CD4-positive, alpha-beta T cell treated with Interleukin-12 subunit alpha and Interleukin-12 subunit beta, for 1 hour (primary cell): ENCODE measurements at places on chromosomes 5 and 9.

DNA sequence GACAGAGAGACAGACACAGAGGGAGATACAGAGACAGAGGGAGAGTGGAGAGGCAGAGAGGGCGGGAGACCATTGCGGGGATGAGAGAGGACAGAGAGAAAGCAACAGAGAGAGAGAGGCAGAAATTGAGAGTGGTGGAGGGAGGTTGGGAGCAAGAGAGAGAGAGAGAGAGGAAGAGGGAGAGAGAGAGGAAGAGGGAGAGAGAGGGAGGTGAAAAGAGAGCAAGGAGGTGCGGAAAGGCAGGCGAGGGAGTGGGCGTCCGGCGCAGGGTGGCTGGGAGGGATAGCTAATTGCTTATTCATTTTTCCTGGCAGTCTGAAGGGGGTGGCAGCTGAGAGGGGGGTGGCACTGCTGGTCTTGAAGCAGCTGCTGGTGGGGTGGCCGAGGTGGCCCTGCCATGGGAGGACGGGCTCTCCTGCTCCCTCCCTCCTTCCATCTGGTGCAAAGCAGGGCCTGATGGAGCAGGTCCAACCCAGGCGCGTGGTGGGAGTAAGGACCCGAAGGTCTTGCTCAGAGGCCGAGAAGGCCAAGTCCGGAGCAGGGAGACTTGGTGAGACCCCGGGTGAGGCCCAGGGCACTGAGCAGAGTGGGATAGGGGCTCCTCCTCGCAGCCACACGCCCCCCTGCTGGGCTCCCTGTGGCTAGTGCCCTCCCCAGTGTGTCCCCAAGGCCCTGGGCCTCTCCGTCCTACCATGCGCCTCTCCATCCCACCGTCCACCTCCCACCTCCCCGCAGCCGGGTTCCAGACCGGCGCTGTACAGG is 25.3 kb upstream of the RNU6ATAC start:
- no peak for DNase-seq

DNA sequence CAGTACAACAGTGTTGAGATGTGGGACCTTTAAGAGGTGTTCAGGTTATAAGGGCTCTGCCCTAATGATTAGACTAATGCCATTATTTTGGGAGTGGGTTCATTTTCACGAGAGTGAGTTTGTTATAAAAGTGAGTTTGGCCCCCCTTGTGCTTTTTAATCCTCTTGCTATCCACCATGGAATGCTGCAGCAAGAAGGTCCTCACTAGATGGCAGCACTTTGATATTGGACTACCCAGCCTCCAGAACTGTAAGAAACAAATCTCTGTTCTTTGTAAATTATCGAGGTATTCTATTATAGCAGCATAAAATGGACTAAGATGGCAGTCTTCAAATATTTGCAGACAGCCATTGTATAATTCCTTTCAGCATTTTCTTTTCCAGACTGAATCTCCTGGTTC is 212.4 kb downstream of the LRRC70 start:
- DNase-seq = no peak

DNA sequence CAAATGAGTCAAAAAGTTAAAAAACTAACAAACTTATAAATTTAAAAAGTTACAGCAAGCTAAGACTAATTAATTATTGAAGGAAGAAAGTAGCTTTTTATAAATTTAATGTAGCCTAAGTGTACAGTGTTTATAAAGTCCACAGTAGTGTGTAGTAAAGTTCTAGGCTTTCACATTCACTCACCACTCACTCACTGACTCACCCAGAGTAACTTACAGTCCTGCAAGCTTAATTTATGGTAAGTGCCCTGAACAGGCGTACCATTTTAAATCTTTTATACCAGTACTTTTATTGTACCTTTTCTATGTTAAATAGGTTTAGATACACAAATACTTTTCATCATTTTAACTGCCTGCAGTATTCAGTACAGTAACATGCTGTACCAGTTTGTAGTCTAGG is 80.0 kb upstream of the C9orf72 start:
- DNase-seq = no peak

GRCh38 chr5:31781772-31782171 is 142.8 kb downstream of the PDZD2 start:
- DNase-seq = no peak

DNA sequence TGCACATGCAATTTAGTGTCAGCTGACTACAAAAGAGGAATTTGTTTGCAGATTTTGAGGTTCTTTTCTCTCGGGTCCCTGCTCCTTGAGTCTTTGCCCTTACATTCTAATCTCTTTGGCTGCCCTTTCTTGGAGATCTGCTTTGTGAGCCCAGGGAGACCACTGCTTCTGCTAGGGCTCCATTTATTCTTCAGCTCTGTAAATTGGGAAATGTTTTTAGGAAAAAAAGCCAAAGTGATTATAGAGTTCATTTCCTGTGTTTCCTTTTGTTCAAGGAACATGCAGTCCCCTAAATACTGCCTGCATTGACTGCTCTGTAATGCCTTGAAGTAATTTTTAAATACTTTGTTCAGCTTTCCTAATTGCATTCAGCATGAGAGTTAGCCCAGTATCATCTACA is 197.4 kb downstream of the CSNK1G3 start:
- DNase-seq = no peak

- DNase-seq = no peak
These were observed 1377.5 kb upstream of the DMAC1 start for GRCh38 chr9:9177081-9177480.

GRCh38 chr5:119290161-119290569 is 65.7 kb upstream of the TNFAIP8 start:
- peak; percentile 44 for DNase-seq

GRCh38 chr9:136808806-136809158 is 1.0 kb downstream of the RABL6 start:
- no peak for DNase-seq

DNA sequence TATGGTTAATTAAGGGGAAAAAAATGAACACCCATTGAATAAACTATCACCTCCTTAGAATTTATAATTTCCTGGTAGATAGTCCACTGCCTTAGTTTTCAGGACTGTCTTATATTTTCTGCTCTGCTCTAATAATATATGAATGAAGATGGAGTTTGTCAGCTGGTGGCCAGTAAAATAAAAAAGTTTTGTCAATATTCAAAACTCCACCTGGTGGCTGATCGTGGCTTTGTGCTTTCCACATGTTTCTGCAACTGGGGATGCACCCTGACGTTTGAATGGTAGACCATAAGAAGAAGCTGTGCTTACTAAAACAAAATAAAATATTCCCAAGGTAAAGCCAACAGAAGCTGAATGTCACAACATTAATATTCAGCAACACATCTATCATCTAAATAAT is 286.6 kb upstream of the IZUMO3 start:
- DNase-seq = no peak

- DNase-seq = no peak
These were observed 192.7 kb downstream of the TENT4A start for GRCh38 chr5:6905883-6906282.

- DNase-seq = no peak
These were observed 20.3 kb downstream of the DCP2 start for GRCh38 chr5:112996830-112997374.

DNA sequence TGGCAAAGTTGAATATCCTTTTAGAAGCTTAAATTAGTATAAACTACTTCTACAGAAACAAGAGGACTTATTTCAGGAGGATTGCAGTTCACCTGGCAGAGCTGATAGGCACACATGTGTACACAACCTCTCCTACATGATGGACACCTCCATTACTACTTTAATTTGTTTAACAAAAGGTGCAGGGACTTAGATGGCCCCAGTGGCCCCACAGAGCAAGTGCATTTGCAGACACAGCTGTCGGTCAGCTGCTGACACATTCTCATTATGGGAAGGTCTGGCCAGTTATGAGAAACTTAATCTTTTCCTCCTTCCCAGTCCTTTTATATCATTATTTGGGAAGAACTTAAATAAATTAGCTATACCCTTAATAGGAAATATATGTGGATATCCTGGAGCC is 28.3 kb downstream of the TDRD7 start:
- DNase-seq = no peak

GRCh38 chr9:135614821-135615665 is 24.3 kb downstream of the GLT6D1 start:
- no peak for DNase-seq

DNA sequence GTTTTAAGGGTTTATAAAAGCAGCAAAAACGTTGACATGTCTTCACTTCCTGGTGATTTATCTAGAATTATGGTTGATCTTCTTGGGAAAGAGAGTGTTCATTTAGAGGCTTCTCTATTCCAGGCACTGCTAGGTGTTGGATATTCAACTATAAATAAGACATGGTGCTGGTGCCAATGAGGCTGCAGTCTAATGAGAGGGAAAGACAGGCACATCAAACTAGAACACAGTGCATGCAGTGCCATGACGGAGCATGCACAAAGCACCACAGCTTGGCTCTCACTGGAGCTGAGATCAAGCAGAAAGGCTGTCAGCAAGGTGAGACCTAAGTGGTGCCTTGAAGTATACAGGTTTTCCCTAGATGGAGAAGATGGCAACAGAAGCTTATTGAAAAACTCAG is 126.5 kb downstream of the RMI1 start:
- no peak for DNase-seq

DNA sequence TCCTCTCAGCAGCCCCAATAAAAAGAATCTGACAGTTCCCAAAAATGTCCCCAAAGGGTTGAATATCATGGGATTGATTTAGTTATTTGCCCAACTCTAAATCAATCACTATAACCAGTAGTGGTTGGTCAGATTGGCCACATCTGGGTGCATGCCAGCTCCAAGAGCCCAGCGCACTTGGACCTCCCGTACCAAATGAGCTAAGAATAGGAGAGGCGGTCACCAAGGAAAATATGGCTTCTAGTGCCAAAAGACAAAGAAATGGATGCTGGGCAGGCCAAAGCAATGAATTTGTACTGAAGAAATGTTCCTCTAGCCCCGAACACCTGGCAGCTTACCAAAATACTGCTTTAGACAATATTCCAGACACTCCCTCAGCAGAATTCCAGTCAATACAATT is 80.3 kb downstream of the RCL1 start:
- DNase-seq = no peak

DNA sequence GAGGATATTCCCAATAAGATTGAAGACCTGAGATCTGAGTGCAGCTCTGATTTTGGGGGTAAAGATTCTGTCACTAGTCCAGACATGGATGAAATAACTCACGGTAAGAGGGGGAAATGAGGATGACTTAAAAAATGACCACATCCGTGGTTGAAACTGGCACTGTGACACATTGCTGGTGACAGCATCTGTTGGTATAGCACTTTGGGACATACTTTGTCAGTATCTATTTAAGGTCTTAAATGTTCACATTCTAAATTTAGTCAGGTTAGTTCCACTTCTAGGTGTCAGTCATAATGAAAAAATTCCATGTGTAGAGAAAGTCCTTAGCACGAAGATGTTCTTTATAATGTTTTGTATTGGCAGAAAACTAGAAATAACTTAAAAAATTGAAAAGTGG is 70.9 kb downstream of the GAPVD1 start:
- no peak for DNase-seq

GRCh38 chr5:157819502-157820115 is 39.3 kb downstream of the CLINT1 start:
- DNase-seq = no peak

DNA sequence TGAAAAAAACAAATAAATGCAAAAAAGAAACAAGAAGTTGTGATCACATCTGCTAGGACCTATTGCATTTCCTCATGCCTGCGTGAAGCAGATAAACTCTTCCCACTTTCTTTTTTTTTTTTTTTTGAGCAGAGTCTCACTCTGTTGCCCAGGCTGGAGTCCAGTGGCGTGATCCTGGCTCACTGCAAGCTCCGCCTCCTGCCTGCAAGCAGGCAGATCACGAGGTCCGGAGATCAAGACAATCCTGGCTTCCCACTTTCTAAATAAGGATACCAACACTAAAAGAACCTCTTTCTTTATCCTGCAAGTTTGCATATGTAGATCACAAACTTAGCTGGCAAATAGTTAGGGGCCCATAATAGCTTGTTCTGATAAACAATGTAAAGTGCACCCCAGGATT is 128.6 kb downstream of the ASTN2 start:
- DNase-seq = no peak

GRCh38 chr5:33330992-33331391 is 109.8 kb upstream of the TARS1 start:
- no peak for DNase-seq

DNA sequence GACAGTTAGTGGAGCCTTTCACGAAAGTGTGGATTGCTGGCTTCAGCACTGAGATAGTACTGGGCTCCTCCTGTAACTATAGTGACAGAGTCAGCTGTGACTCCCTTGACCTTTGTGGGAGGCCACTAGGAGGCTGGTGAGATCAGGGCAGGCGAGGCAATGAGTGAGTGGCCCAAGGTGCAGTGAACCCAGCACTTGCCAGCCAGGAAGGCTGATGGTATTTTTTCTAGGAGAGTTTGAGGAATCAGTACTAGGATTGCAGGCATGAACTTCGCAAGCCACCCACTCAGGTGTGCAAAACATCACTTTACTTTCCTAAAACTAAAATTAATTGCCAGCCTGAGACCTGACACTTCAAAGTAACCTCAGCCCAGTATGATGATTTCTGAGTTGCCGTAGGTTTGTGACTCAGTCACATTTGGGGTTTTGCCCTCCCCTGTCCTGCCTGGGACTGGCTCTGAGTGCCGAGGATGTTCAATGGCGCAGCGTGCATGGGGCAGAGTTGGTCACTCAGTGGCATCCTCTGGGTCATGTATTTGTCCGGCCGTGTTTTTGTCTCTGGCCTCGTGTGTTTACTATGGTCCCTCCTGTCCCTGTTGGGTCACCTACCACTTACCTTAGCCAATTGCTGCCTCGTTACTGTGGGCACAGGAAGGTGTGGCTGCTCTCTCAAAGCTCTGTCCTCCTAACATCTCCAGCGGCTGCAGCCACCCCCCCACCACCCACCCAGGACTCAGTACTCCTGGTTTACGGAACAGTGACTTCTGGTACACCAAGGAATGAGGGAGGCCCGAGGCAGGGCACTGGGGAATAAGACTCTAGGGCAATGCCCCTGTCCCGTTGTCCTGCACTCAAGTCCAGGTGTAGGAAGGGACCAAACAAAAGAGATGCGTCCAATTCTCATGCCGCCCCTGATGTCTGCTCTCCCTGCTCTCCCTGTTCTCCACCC is 67.2 kb downstream of the IL31RA start:
- no peak for DNase-seq

DNA sequence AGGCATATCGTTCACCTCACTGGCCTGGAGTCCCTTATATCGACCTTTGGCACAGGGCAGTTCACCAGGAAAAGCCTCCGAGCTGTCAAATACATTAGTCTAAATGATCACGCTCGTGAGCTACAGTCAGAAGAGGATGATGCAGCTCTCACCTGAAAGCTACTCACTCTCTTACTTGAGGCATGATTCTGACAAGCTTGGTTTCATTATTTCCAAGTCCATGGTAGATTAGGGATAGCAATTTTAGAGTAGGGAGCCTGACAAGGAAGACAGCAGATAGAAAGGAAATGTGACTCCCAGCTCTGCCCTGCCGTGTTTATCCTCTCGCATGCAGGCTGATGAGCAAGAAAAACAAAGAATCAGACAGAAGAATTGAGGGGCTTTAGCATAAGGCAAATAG is 98.0 kb upstream of the MAP1B start:
- DNase-seq = no peak

- no peak for DNase-seq
These were observed 100.3 kb downstream of the PCSK5 start for GRCh38 chr9:75990576-75991304.

DNA sequence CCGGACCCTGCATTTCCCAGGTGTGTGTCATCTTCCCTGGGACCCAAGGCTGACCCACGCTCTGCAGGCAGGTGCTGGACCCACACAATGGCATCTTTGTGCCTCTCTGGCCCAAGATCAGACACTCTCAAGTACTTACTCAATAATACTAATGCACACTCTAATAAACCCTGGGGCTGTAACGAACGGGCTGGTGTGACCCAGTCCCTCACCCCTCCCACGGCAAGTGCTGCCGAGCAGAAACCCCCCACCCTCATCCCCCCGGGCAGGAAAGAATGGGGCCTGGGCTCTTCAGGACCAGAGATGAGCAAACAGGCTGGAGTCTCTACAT is 1.1 kb upstream of the OBP2B start:
- no peak for DNase-seq
